ENCODE measurements at places on chromosomes 16 and 17.
A peak's percentile ranks its signal among the peaks of the same experiment; 100 is the strongest.

DNA sequence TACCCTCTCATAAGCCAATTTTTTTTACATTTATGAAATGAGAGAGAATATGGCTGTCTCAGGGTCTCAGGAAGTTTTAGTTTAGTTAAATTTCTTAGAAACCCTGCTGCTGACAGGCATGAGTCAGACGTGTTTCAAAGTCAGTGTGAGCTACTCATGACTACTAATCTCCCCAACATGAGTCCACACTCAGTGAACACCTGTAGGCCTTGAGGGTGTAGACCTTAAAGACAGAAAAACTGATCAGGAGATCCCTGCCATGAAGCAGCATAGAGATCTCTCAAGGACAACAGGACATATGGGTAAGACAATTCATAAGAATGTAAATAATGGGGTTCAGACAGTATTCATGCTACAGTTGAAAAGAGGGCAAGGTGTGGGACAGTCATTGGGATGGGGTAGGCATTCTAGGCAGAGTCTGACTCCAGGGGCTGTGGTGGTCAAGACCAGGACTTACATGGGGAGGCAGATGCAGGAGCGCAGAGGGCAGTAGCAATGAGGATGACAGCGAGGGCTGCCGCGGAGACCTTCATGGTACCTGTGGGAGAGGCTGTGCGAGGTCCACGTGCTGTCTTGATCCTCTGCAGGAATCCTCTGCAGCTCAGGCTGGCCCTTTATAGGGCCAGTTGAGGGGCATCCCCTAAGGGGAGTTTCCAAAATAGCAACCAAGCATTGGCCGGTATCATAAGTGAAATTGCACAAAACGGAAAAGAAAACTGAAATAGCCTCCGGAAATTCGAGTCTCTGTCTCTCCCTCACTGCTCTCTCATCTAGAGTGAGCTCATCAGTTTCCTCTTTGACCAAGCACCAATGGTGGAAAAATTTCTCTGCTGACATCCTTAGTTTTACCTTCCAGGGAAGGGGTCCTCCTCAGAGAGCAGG lies at the start of gene CCL5:
Gene CCL5 (minus strand): TSS at position 588 of the 882 bp plus-strand sequence.
- DNase-seq, result no peak

DNA sequence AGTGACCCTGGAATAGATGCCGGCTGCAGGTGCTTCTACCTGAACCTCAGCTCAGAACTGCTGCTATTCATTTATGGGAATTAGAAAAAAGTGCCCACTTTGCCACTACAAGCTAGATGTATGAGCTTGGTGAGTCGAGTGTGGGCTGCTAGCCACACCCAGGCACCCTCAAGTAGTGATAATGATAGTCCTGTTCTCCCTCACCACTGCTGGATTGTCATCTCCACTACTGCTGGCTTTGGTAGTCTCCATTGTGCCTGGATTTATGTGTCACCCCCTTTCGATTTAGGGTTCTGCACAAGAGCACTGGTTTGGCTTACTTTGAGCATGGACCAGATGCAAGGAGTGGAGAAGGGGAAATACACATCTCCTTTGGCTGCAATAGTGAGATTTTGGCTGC lies 73.0 kb upstream of the N4BP1 start:
- DNase-seq, result no peak

- no peak for DNase-seq
These were observed 114.5 kb upstream of the CHMP6 start for GRCh38 chr17:80876950-80877728.

GRCh38 chr17:48636177-48637018 lies 10.2 kb upstream of the HOXB9 start:
- peak; percentile 97 for DNase-seq

DNA sequence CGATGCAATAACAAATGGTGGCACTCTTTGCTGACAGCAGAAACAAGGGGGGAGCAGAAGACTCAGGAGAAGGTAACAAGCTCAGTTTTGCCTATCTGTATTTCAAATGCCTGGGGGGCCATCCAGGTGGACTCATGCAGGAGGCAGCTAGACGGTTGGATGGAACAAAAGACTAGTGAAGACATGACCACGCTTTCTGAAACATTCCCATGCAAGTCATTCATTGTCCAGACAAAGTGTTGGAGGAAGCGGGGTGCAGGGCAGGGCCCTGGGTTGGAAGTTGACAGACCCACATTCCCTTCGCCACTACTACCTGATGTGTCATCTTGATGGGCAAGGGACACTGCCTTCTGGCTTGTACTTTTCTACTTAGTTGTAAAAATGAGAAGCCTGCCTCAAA lies 29.8 kb upstream of the CRYBA1 start:
- no peak for DNase-seq

DNA sequence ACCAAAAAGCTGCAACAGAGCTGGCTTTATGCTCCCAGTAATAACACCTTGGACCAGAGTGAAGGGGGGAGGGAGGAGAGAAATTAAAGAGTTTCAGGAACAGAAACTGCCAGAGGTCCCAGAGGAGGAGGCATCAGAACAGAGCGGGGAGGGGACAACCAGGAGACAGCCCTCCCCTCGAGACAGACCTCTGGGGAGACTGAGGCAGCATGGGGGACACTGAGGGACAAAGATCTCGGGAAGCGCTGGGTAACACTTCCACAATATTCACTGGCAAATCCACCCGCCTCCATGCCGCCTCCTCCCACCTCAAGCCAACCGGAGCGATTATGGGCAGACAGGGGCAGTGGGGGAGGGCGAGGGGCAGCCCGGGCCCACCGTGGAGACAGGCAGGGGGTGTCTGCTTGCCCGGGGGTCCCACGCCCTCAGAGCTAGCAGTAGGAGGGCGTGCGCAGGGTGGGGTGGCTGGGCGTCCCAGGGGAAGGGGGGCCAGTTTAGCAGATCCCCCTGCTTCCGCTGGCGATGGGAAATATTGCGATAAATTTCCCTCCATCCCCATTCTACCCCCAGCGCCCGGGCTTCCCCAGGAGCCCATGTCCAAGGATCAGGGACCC lies 1.2 kb downstream of the PCGF2 start:
- DNase-seq, result no peak

DNA sequence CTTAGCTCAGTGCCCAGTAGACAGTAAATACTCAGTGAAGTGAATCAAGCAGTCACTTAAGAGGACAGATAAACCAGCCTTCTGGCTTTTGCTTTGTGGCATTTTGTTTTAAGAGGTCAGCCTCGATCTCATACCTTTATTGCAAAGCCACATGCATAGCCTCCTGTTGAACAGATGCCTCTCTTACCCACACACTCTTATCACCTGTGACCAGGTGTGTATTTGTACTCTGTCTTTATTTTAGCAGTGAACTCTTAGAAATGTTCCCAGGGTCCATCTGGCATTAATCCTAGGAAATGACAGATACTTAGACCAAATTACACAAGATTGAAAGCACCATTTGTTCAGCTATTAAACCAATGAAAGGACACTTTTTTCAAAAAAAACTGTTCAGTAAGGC lies 1426.5 kb downstream of the CDH11 start:
- no peak for DNase-seq

- peak; percentile 77 for DNase-seq
These were observed 7.9 kb upstream of the PAM16 start for GRCh38 chr16:4358831-4359561.

DNA sequence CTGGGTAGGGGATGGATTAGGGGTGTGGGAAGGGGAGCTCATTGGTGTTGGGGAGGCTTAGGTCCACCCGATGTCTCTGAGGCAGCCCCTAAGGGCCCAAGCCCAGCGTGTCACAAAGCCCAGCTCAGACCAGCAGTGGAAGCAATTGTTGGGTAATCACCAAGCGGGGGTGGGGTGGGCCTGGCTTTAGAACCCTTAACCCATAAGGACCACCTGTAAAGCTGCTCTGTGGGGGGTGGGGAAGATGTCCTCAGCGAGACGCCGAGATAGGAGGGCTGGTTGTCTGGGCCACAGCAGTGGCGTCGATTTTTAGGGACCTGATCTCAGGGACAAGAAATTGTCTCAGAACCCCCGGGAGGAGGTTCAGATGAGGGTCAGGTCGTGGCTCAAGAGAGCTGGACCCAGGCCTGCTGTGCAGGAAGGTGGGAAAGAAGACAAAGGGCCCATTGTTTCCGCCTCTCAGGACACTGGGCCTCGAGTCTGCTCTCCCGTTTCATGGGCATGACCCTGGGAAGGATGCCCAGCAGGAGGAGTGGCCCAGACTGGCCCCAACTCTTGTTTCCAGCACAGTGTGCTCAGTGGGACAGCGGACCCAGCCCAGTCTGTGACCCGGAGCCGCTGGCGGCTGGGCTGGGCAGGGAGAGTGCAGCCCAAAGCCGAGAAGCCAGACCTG lies 15.9 kb downstream of the ST6GALNAC2 start:
- peak; percentile 26 for DNase-seq

DNA sequence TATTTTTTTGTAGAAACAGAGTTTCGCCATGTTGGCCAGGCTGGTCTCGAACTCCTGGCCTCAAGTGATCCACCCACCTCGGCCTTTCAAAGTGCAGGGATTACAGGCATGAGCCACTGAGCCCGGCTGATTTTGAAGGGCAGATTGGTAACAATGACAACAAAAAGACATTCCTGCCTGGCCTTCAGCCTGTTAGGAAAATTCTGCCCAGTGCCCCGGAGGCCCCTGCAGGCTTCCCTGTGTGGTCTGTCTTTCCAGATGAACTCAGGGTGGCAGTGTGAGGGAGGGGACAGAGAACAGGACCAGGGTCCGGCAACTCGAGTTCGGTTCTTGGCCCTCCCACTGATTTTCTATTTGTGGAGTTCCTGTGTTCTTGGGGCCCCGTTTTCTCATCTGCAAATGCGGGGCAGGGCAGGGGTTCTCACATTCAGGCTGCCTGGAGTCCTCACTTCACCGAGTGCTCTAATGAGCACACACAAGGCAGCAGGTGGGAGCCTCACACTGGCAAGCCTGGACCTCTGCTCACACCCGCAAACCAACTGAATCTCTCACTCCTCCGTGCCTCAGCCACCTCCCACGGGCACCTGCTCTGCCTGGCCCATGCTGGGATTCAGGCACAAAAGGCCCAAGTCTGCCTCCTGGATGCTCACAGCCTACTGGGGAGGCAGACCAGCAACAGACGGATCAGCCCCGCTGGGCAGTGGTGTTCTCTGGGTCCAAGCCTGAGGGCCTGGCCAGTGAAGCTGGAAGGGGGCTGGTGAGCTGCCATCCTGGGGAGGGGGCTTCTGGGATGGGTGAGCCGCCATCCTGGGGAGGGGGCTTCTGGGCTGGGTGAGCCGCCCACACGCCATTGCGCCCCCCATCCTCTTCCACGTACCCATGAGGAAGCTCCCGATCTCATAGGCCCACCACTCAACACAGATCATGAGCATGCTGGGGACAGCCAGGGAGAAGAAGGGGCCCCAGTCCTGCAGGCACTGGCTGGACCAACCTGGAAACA lies 10.3 kb downstream of the SLC47A2 start:
- peak; percentile 60 for DNase-seq

- no peak for DNase-seq
These were observed 377 bp upstream of the CRHR1 start for GRCh38 chr17:45783593-45784292.

- DNase-seq, result no peak
These were observed 14.9 kb downstream of the BANP start for GRCh38 chr16:87966064-87966645.

- no peak for DNase-seq
These were observed 3.0 kb upstream of the ITGAX start for GRCh38 chr16:31351942-31352325.

GRCh38 chr16:57377080-57377841 lies 5.0 kb downstream of the CX3CL1 start:
- peak; percentile 79 for DNase-seq

- DNase-seq, result no peak
These were observed 17.7 kb upstream of the PHAF1 start for GRCh38 chr16:67091906-67092566.

DNA sequence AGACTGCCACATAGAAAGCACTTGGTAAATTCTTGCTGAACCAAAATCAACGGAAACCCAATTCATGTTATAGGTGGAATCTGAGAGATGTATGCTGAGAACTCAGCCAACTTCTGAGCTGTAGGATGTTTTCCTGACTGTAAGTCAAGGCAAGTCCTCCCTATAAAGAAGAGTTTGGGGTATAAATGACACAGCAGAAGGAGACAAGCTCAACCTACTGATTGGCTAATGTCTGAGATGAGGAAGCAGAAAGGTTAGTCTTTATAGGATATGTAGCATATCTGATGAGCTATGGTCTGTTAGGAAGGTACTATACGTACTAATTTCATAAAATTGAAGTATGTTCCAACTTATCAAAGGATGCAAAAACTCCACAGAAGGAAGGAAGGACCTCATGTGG lies 99.5 kb downstream of the XYLT1 start:
- DNase-seq, result no peak
